Stimulated activated CD4-positive, alpha-beta T cell treated with anti-CD3 and anti-CD28 coated beads, Interleukin-1b, Interleukin-23, amount 100 ng/mL, for 4 hours (primary cell): ENCODE measurements at places on chromosomes 2 and 18.

- DNase-seq = no peak
Observed at GRCh38 chr18:67243799-67244587, 272.5 kb downstream of the DSEL start.

GRCh38 chr18:47677952-47678351 lies 252.5 kb downstream of the SMAD2 start:
- no peak for DNase-seq

GRCh38 chr2:122191331-122191730 lies 435.9 kb downstream of the TSN start:
- no peak for DNase-seq

GRCh38 chr2:240986787-240987411 lies 11.5 kb upstream of the SNED1 start:
- DNase-seq = no peak

GRCh38 chr2:211709389-211709788 lies 829.2 kb downstream of the ERBB4 start:
- DNase-seq = no peak

DNA sequence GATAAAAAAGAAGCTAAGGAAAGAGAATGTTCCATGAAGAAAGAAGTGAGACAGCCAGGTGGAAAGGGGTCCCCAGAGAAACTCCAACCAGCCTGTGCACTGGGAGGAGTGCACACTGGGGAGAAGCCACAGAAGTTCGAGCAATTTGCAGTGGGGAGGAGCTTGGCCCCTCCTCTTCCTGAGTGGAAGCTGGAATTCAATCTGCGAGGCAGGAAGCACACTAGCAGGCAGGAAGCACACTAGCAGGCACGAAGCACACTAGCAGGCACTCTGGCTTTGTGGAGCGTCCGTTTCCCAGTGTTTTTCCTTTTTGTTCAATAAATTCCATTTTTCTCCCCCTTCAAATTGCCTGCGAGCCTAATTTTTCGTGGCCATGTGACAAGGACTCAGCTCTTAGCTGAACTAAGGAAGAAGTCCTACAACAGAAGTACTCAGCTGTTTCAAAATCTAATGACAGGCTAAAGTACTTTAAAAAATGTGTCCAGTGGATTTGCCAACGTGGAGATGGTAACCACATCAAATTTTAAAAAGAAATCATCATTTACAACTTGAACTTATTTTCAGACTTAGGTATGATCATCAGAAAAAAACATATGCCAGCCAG lies 21.4 kb upstream of the SPIRE1 start:
- no peak for DNase-seq

- no peak for DNase-seq
Observed at GRCh38 chr2:169303579-169304305, 58.6 kb downstream of the LRP2 start.

DNA sequence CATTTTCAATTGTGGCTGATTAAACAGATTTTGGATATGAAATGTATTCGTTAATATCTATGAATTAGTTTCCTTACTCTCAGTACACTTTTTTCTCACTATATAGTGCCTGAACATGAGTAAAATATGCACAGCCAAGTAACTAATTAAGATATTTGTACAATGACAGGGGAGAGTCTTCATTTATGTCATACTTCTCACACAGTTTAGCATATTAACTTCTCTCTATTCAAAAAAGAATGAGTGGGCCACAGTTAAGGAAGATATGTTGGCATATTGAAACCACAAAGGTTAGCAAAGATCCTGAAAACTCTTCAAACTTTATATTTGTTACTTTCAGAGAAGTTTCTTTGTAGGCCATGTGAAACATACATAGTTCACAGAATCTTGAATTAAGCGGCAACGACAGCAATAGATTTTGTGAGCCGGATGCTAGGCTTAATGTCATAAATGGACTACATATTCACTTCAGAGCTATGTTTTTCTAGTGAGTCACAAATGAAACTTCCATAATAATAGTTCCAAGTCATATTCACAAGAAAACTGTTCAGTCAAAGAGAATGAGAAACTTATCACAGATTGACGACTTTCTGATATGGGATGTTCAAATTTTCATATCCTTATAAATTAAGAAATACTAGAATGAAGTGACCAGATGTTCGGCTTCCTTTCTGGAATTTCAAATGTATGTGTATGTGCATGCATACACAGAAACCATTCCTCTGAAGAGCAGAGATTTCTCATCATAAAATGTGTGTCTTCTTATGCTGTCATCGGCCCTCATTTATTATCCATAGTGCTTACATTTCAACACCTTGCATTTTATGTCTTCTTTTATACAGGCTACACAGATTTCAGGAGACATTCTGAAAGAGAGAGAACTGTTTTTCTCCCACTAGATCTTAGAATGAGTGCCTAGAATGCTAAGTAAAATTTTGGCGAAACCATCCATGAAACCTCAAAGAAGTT lies 584.0 kb downstream of the SATB2 start:
- DNase-seq = no peak

- no peak for DNase-seq
Observed at GRCh38 chr2:133286326-133286922, 281.8 kb downstream of the NCKAP5 start.

GRCh38 chr2:217182926-217183325 lies 323.1 kb upstream of the TNP1 start:
- DNase-seq = no peak

- no peak for DNase-seq
Observed at GRCh38 chr2:2501454-2502200, 170.6 kb upstream of the MYT1L start.

- no peak for DNase-seq
Observed at GRCh38 chr18:49920731-49921130, 107.4 kb upstream of the ACAA2 start.

DNA sequence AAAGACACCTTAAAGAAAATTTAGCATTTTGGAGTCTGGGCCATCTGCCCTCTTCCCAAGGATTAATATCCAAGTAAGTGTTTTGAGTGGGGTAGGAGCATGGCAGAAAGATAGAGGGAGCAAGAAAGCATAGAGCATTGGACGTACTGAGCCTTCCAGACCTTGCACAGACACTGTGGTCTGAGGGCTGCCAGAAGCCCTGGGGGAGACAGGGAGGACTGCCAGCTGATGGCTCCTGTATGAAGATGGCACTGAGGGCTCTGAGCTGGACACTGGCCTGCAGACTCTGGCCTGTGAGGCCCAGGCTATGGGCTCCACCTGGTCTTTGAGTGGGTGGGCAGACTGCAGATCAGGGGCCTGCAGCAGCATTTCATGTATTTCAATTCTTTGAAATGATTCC lies 2.9 kb upstream of the PKDCC start:
- DNase-seq = no peak

DNA sequence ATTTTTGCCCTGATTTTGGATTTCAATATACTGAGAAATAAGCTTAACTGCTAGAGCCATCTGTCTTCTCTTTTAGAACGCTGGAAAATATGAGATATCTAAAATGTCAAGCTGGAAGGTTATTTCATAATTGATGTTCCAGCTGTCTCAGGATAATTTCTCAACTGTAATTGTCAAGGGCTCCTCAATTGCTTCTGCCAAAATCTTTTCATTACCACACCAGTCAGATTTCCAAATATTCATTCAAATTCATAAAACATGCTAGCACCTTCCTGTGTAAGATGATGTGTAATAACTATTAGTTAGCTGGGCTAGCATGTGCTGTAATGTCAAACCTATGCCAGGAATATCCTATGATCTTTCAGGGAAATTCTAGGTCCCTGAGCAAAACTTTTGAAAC lies 88.1 kb downstream of the TNFRSF11A start:
- DNase-seq = no peak

DNA sequence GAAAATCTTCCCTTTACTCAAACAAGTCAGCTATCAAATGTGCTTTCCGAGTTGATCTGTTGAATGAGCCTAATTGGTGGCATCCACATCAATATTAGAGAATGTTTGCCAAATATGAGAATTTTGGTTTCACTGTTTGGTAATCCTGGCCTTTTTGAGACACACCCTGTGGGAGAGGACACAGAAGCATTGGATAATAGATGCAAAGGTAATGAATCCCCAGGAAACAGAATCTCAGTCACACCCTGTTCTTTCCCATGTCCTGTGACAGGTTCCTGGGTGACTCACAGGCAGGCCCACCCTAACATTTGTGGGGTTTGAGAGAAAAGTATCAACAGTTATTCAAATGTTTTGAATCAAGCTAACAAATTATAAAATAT lies 99.8 kb upstream of the PELI1 start:
- DNase-seq = no peak

GRCh38 chr2:73359915-73360697 lies 25.5 kb upstream of the ALMS1 start:
- no peak for DNase-seq

- no peak for DNase-seq
Observed at GRCh38 chr2:85867556-85868292, 21.1 kb downstream of the ST3GAL5 start.

DNA sequence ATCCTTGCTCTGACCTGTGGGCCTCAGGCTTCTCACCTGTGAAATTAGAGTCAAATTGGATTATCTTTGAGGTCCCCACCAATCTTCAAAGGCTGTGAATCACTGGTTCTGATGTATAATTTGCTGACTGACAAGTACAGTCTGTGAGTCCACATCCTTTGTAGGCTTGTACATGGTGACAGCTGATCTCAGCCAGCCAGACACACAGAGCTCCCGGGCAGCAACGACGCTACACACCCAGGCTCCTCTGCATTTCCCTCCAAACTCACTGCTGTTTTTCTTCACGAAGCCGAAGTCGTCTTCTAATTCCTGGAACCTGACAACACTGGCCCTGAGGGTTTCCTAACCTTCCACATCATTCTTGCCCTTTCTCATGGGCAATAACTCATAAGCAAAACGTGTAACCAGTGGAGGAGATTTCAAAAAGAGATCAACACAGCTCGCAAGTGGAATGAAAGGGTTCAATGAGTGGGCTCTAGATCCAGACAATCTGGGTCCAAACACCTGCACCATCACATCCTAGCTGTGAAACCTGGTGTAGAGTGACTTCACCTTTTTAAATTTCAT lies 37.9 kb upstream of the EVA1A start:
- DNase-seq = no peak

DNA sequence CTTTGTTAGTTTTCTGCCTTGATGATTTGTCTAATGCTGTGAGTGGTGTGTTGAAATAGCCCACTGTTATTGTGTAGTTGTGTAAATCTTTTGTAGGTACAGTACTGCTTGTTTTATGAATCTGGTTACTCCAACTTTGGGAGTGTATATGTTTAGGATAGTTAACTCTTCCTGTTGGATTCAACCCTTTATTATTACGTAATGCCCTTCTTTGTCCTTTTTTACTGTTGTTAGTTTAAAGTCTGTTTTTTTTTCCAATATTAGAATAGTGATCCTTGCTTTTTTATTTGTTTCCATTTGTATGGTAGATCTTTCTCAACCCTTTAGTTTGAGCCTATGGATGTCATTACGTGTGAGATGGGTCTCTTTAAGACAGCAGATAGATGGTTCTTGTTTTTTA lies 261.5 kb upstream of the CDH2 start:
- DNase-seq = no peak

GRCh38 chr18:57780318-57780705 lies 22.8 kb downstream of the ATP8B1 start:
- DNase-seq = no peak

DNA sequence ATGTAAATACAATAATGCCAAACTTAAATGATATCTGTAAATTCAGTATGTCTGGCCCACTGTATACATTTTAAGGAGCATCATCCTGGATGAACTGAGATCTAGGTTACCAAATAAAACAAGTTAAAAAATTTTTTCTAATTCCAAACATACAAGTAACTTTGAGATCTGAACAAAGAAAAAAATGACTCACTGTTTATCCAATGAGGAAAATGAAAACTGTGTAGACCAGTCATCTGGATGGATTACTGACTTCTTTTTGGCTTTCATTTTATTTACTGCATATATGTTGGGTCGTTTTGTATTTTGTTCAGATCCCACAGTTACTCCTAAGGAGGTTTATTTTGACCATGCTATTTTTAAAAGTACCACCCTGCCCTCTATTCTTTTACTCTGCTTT lies 189.8 kb downstream of the RBM43 start:
- DNase-seq = no peak

DNA sequence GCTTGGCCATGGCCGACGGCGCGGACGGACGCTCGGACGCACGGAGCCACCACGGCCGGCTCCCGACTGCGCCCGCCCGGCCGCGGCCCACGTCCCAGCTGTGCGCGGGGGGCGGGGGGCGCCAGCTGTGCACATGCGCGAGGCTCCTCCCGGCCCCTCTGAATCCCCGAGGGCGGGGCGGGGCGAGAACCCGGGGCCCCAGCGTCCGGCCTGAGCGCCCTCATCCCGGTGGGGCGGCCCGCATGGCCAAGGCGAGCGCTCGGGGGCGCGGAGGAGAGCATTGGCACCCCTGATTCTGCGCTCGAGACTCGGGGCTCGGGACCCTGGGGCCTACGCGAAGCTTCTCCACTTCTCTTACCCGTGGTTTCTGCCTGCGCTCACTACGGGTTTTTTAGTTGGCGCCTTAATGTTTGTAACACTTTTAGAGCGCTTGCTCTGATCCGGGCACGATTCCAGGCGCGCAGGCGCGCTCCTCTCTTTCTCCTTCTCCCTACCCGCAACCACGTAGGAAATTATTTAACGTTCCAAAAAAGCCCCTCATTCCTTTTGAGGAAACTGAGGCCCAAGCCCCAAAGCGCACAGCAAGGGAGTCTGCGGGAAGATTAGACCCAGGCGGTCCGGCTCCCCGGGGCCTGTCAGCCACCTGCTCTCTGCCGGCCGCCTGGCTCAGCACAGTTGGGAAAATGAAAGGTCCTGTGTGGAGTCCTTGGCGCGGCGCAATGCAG lies at the start of gene PXDN:
Gene PXDN (minus strand): TSS at position 70 of the 725 bp plus-strand sequence. CDS start 60 bp downstream, at position 10.
- no peak for DNase-seq

- DNase-seq = no peak
Observed at GRCh38 chr2:23916727-23917405, 10.1 kb downstream of the ATAD2B start.
